ENCODE measurements at places on chromosomes 2 and 18. TPM values are rescaled to one million over a fixed set of nuclear protein-coding genes. Genes with fewer than 3 reads are reported as not detected.

- DNase-seq = no peak
- H3K4me3 ChIP-seq = no peak overlapping the region
- no peaks in the 10 kb centered on the region for H3K4me1 ChIP-seq
- peaks cover 24% of the 10 kb centered on the region for H3K36me3 ChIP-seq
Observed at GRCh38 chr2:75655861-75656260, 9.3 kb downstream of the MRPL19 start.

- no peaks in the 10 kb centered on the region for H3K27me3 ChIP-seq
- no peak overlapping the region for H3K4me3 ChIP-seq
- H3K4me1 ChIP-seq = peaks cover 9% of the 10 kb centered on the region
- H3K36me3 ChIP-seq = no peaks in the 10 kb centered on the region
- no peak for DNase-seq
- H3K27ac ChIP-seq = no peak overlapping the region
Observed at GRCh38 chr2:137333386-137334165, 568.2 kb downstream of the THSD7B start.

Gene SLC25A12
- polyA plus RNA-seq = 19.3 TPM

DNA sequence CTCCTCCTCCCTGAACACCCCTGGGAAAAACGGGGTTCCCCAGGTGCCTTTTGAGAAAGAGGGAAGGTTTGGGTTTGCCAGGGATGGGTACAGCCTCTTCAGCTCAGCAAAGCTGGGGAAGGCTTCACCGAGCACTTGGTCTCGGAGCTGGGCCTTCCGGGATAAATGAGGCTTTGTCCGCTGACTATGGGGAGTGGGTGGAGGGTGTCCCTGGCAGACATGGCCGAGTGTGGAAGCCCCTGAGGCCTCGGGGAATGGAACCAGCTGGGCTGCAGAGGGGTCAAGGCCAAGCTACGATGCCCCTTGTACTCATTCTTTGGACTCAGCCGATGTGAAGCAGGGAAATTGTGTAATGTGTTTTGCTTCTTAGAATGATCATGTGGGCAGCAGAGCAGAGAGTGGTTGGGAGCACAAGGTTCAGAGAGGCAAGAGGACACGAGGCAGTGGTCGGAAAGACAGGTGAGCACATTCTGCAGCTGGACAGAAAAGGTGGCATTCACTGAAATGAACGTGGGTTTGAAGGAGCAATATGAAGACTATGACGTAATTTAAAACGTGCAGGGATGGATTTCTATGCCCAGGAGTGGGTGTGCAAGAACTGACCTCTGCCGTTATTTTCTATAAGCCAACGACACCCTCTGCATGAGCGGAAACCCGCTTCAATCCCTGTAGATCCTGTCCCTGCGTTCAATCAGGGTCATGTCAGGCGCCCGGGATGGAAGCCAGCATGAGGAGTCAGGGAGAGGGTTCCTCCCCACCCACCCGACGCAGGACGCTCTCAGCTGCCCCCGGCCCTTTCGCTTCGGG, 142.6 kb downstream of the PXDN start:
- no peaks in the 10 kb centered on the region for H3K36me3 ChIP-seq
- H3K27ac ChIP-seq = no peak overlapping the region
- no peak for DNase-seq
- H3K4me3 ChIP-seq = no peak overlapping the region
- H3K4me1 ChIP-seq = peaks cover 19% of the 10 kb centered on the region

DNA sequence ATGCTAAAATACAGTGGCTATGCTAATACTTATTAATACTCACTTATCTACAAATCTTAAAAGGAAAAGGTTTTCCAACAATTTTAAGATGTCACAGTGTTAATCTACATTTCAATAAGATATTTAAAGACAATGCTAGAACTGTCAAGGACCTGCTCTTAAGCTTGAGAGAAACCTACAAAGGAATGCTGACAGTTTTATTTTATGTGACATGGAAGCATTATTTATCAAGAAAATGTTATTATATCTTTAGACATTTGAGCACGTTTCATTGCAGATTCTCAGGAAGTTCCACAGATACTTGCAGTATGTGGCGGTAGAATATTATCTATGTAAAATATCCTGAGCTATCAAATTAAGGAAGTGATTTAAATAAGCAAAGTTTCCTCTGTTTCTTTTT, 1255.7 kb upstream of the ZEB2 start:
- H3K4me3 ChIP-seq = no peak overlapping the region
- H3K4me1 ChIP-seq = no peaks in the 10 kb centered on the region
- no peak for DNase-seq

GRCh38 chr2:204571911-204572310, 26.6 kb downstream of the PARD3B start:
- no peaks in the 10 kb centered on the region for H3K4me1 ChIP-seq
- no peaks in the 10 kb centered on the region for H3K36me3 ChIP-seq
- H3K4me3 ChIP-seq = no peak overlapping the region
- no peaks in the 10 kb centered on the region for H3K27me3 ChIP-seq
- H3K27ac ChIP-seq = no peak overlapping the region
- no peak for DNase-seq

Gene GCG
- not detected for polyA plus RNA-seq

Gene IRS1
- polyA plus RNA-seq = 11.2 TPM

Gene HMSD
- polyA plus RNA-seq = 0.94 TPM

GRCh38 chr2:168175469-168175868, 71.9 kb downstream of the STK39 start:
- H3K27me3 ChIP-seq = no peaks in the 10 kb centered on the region
- no peaks in the 10 kb centered on the region for H3K4me1 ChIP-seq
- no peak for DNase-seq
- no peak overlapping the region for H3K27ac ChIP-seq
- H3K36me3 ChIP-seq = no peaks in the 10 kb centered on the region
- no peak overlapping the region for H3K4me3 ChIP-seq

DNA sequence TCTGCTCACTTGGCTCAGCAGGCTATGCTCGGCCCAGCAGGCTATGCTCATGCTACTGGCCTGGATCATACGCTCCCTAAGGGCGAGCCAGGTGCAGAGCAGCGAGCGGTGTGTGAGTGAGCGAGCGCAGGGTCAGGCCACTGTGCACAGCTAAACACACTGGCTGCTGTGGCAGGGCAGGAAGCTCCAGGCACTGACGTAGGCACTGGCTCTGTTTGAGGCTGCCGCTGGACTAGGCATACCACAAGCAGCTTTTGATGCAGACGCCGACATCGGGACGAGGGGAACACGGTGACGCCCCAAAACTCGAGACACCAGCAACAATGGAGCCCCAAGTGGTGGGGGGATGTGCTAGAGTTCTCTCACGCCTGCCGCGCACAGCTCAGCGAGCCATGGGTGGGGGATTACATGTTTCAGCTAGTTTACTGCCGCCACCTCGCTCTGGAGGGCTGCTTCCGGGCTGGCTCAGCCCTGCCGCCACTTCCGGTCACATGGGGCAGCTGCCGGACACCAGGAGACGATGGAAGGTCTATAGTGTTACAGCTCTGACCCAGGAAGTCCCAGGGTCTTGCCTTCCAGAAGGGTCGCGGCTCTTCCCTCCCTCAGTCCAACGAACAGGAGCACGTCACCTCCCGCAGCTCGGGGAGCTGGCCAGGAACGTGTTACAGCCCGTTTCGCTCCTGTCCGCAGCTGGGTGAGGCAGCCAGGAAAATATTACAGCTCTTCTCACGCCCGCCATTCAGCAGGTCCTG, 1176.9 kb upstream of the LRRTM1 start:
- H3K4me3 ChIP-seq = no peak overlapping the region
- no peaks in the 10 kb centered on the region for H3K4me1 ChIP-seq
- no peaks in the 10 kb centered on the region for H3K36me3 ChIP-seq
- H3K27ac ChIP-seq = peak overlapping the region; percentile 14

DNA sequence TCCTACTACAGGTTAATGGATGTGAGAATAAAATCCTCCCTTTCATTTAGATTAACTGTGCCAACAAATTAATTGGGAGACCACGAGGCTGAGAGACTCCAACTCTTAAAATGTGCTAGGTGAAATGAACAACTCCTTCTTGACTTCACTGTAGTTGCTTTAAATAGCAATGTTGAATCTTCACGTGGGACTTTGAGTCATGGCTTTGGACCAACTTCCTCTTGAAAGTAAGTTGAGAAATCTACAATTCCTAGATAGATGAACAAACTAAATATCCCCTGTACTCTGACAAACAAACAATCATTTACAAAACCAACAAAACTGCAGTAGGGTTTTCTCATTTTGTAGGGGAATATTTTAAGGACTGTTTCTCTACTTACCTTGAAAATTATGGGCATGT, 291.9 kb upstream of the SPRED2 start:
- no peaks in the 10 kb centered on the region for H3K27me3 ChIP-seq
- H3K36me3 ChIP-seq = no peaks in the 10 kb centered on the region
- H3K27ac ChIP-seq = no peak overlapping the region
- DNase-seq = no peak
- H3K4me1 ChIP-seq = peaks cover 9% of the 10 kb centered on the region
- H3K4me3 ChIP-seq = no peak overlapping the region

Gene HAAO
- 0.08 TPM for polyA plus RNA-seq

Gene RALBP1
- polyA plus RNA-seq = 48.1 TPM

- H3K27ac ChIP-seq = no peak overlapping the region
- DNase-seq = no peak
- H3K4me1 ChIP-seq = no peaks in the 10 kb centered on the region
- H3K27me3 ChIP-seq = no peaks in the 10 kb centered on the region
- no peaks in the 10 kb centered on the region for H3K36me3 ChIP-seq
Observed at GRCh38 chr2:100052650-100053049, 89.7 kb downstream of the AFF3 start.

DNA sequence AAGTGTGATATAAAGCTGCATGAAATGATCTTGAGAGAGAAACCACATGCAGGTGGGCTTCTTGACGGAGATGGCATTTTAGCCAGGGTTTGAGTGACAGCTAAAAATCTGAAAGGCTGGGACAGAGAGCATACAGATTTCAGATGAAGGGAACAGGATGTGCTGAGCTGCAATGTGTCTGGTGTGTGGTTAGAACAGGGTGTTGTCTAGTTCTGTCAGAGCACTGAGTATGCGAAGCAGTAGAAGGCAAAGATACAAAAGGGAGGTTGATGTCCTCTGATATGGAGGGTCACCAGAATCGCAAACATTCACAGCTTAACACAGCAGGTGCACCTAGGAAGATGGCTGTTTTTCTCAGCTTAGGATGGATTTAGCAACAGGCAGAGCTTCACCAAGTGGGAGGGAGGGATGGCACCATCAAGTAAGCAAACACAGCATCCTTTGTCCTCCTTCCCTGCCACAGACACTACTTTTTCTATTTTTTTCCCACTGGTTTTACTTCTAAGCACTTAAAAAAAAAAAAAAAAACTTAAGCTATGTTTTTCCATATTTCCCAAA, 182.5 kb downstream of the TMX3 start:
- H3K4me1 ChIP-seq = no peaks in the 10 kb centered on the region
- no peak for DNase-seq
- H3K36me3 ChIP-seq = no peaks in the 10 kb centered on the region
- H3K27ac ChIP-seq = no peak overlapping the region
- no peaks in the 10 kb centered on the region for H3K27me3 ChIP-seq
